CD4-positive, alpha-beta memory T cell (primary cell): ENCODE measurements at places on chromosomes 6 and 20. TPM values are rescaled to one million over a fixed set of nuclear protein-coding genes. Genes with fewer than 3 reads are reported as not detected.

DNA sequence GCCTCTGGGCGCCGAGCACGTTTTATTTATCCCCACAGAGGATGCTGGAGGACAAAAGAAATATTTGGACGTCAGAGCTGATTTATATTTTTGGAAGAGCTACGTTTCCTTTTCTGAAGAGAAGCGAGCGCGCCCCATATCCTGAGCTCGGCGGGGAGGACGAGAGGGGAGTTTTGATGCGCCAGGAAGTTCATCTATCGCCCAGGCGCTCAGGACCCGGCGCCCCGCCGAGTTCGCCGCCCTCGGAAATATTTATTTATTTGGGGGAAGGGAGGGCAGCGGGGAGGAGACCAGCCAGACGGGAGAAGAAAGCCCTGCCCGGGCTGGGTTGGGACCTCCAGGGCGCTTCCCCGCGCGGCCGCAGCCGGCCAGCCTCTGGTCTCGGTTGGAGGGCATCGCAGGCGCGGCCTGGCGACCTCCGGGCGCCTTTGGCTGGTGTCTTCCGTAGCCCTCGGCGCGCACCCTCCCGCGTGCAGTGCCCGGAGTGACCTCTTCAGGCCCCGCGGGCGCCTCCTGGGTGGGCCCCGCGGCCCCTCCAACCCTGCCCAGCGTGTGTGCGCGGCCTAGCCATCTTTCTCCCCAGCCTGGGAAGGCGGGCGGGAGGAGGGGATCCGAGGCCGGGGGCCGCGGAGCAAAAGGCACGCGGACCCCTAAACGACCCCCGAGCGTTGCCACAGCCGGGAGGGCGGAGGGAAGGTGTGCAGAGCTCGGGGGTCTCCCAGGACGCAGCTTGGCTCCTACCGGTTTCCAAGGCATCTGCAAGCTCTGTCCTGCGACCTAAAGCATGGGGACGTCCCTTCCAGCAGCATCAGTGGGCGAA, 5.4 kb upstream of the FOXF2 start:
- H3K27ac ChIP-seq = no peak overlapping the region
- H3K4me3 ChIP-seq = no peak overlapping the region
- peaks cover 53% of the 10 kb centered on the region for H3K27me3 ChIP-seq
- no peaks in the 10 kb centered on the region for H3K36me3 ChIP-seq
- peaks cover 39% of the 10 kb centered on the region for H3K4me1 ChIP-seq

DNA sequence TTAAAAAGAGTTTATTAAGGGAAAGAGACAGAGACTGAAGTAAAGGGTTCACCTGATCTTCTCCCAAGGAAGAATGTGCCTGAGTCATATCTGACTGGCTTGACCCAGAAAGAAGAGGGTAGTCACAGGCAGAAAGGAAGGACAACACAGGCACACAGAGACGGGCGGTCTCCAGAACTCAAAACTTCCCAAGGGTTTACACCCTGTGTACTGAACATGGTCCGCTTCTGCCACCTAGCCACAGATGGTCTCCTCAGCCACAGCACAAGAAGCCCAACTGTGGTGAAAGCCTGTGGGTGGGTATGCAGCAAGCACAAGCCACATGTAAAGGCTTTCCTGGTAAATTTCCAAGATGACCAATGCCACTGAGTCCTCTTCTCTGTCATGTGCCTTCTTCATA, 17.2 kb downstream of the UNC5CL start:
- H3K4me1 ChIP-seq = peaks cover under 1% of the 10 kb centered on the region
- no peak overlapping the region for H3K4me3 ChIP-seq
- no peaks in the 10 kb centered on the region for H3K27me3 ChIP-seq

DNA sequence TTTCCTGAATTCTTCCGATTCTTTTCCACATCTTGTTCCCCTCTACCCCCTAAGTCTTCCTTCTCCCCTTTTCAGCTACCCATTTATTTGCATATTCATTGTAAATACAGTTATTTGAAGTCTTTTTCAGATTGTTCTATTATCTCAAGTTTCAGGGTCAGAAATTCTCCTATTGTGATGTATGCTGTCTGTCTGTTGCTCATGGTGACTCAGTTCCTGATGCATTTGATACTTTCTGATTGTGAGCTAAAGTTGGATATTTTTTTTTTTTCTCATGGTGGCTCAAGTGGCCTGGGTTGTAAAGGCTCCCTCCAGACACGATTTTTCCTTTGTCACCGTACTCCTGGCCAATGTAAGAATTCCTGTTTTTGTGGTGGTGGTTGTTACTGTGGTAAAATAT, 4.9 kb upstream of the PI16 start:
- H3K27me3 ChIP-seq = no peaks in the 10 kb centered on the region
- no peak overlapping the region for H3K27ac ChIP-seq
- peaks cover 42% of the 10 kb centered on the region for H3K4me1 ChIP-seq
- H3K36me3 ChIP-seq = no peaks in the 10 kb centered on the region
- DNase-seq = no peak

GRCh38 chr6:70221715-70222438, 81.0 kb downstream of the COL9A1 start:
- no peak for DNase-seq
- H3K27ac ChIP-seq = no peak overlapping the region
- no peaks in the 10 kb centered on the region for H3K27me3 ChIP-seq

DNA sequence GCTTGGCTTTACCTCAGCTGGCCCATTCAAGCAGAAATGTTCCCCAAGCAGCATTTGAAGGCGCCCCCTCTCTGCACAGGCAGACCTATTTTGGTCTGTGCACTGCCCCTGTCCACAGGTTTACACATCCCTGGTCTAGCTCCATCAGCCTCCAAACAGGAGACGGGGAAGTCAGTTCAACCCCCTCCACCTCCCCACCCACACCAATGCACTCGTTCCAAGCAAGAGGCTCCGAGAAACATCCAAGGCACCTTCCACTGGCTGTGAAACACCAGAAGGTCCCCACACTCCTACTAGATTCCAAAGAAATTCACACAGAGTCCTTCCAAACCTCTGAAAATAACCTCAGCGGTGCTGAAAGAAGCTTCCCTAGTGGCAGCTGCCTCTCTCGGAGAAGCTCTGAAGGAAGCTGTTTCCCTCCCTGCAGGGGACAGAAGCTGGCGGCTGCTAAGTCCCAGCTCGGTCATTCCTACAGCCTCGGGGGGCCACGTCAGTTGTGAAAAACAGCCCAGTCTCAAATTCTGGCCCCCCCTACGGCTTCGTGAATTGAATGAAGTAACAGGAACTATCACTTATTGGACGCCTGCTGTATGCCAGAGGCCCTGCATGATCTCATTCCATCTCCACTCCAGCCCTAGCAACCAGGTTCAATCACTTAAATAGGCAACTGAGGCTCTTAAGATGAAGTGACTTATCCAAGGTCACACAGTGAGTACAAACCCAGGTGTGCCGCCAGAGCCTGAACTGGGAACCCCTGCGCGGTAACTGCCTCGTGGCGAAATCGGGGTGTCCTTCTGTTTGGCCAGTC, 815 bp downstream of the SPATA2 start:
- DNase-seq = peak; percentile 14
- H3K4me3 ChIP-seq = peak overlapping the region; percentile 85
- peak overlapping the region; percentile 97 for H3K27ac ChIP-seq
- H3K36me3 ChIP-seq = peaks cover 11% of the 10 kb centered on the region
- no peaks in the 10 kb centered on the region for H3K27me3 ChIP-seq

DNA sequence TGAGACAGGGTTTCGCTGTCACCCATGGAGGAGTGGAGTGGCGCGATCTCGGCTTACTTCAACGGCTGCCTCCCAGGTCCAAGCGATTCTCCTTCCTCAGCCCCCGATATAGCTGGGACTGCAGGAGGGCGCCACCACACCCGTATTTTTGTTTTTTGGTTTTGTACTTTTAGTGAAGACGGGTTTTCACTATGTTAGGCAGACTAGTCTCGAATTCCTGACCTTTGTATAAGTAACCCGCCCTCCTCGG, 115.4 kb upstream of the BTN3A2 start:
- no peaks in the 10 kb centered on the region for H3K36me3 ChIP-seq
- H3K27ac ChIP-seq = peak overlapping the region; percentile 59
- H3K4me1 ChIP-seq = peaks cover 25% of the 10 kb centered on the region
- peak overlapping the region; percentile 88 for H3K4me3 ChIP-seq
- H3K27me3 ChIP-seq = no peaks in the 10 kb centered on the region

GRCh38 chr6:169409742-169410312, 156.2 kb upstream of the THBS2 start:
- H3K27me3 ChIP-seq = no peaks in the 10 kb centered on the region
- H3K36me3 ChIP-seq = no peaks in the 10 kb centered on the region
- DNase-seq = no peak
- no peak overlapping the region for H3K4me3 ChIP-seq

GRCh38 chr6:114172576-114173260, 170.1 kb downstream of the HS3ST5 start:
- H3K27me3 ChIP-seq = no peaks in the 10 kb centered on the region
- no peak overlapping the region for H3K27ac ChIP-seq
- DNase-seq = no peak
- no peak overlapping the region for H3K4me3 ChIP-seq
- no peaks in the 10 kb centered on the region for H3K36me3 ChIP-seq

DNA sequence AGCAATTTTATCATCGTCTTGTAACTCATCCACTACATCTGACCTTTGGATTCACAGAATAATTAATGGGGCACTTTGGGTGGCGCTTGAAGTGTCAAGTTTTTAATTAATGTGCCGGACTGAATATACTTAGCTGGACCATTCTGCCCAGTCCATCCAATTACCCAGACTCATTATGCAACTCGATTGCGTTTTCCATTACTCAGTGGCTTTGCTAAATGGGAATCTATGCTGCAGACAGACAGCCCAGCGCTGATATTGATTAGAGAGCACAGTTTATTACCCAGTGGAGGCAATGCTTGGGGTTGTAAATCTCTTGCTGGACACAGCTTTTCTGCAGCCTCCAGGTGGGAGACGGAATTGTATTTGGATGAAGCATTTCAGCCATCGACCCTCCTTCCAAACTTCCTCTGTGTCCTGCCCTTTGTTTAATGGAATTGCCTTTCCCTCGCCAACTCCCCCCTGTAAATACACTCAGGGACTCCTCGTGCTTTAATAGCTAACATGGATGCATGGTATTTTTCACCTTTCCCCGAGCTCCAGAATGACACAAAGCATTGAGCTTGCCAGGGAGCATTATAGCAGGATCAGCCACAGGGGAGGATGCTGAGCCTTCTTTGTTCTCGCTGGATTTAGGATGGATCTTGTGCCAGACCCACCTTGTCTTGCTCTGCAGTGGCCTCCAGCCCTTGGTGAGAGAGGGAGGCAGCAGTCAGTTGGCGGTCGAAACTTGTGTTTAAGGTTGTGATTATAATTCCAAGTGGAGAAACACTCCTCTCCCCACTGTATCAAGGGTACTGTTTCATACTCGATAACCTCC, 59.7 kb downstream of the EDN3 start:
- DNase-seq = no peak
- H3K27ac ChIP-seq = no peak overlapping the region
- no peaks in the 10 kb centered on the region for H3K4me1 ChIP-seq

GRCh38 chr6:159761129-159761872, 544 bp upstream of the ACAT2 start:
- peak overlapping the region; percentile 87 for H3K4me3 ChIP-seq
- H3K4me1 ChIP-seq = peaks cover 16% of the 10 kb centered on the region
- no peaks in the 10 kb centered on the region for H3K27me3 ChIP-seq

- peaks cover 22% of the 10 kb centered on the region for H3K36me3 ChIP-seq
- no peak overlapping the region for H3K27ac ChIP-seq
- H3K4me1 ChIP-seq = no peaks in the 10 kb centered on the region
These were observed 66.2 kb downstream of the MYH7B start for GRCh38 chr20:35021831-35022230.

DNA sequence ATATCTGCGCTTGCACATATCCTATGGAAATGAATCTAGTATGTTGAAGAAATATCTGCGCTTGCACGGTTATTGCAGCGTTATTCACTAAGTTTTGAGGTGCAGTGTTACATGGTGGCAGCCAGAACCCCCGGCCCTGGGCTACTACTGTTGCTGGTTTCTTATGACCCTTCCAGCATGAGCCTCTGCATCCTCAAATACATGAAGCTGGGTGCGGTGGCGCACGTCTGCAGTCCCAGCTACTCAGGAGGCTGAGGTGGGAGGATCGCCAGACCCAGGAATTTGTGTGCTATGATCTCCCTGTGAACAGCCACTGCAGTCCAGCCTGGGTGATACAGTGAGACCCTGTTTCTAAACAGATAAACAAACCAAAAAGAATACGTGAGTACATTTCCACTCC, 9.3 kb upstream of the CEBPB start:
- H3K36me3 ChIP-seq = no peaks in the 10 kb centered on the region
- no peak overlapping the region for H3K27ac ChIP-seq
- no peak for DNase-seq
- no peaks in the 10 kb centered on the region for H3K27me3 ChIP-seq

DNA sequence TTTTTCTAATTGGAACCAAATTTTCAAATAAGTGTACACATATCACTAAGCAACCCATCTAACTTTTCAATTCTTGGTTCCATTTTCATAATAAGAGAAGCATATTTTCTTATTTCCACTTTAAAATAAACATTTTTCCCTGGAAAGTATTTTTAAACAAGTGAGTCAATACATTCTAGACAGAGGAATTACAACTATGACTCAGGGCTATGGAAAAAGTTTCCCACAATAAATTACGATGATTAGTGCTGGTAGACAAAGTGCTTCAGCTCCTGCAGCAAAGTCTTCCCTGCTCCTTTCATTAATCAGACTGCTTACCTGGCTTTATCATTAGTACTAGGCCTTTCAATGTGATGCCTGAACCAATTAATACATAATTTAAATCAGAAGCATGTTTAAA, 322.5 kb downstream of the HACE1 start:
- no peak overlapping the region for H3K27ac ChIP-seq
- H3K4me1 ChIP-seq = no peaks in the 10 kb centered on the region
- no peaks in the 10 kb centered on the region for H3K27me3 ChIP-seq
- no peaks in the 10 kb centered on the region for H3K36me3 ChIP-seq

DNA sequence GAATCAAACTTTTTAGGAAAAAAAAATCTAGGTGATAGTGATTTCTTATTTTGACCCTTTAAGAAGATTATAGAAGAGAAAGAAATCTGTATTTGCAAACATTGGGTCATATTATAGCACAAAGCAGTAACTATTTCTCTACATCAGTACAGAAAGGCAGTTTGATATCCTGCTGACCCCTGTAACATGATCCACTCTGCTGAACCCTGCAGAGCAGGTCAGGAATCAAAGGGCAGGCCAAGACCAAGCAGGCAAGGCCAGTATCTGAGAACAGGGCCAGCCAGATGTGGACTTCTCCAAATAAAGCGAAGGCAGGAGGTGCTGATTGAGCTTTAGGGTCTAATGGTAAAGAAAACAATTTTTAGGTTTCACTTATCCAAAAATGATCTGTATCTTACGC, 239.4 kb downstream of the PTPRK start:
- no peak overlapping the region for H3K27ac ChIP-seq
- H3K4me3 ChIP-seq = no peak overlapping the region
- DNase-seq = no peak
- H3K27me3 ChIP-seq = no peaks in the 10 kb centered on the region
- no peaks in the 10 kb centered on the region for H3K36me3 ChIP-seq
- no peaks in the 10 kb centered on the region for H3K4me1 ChIP-seq

GRCh38 chr6:144408161-144408560, 123.0 kb downstream of the UTRN start:
- DNase-seq = no peak
- H3K36me3 ChIP-seq = peaks cover 4% of the 10 kb centered on the region
- no peak overlapping the region for H3K27ac ChIP-seq
- no peak overlapping the region for H3K4me3 ChIP-seq
- peaks cover 33% of the 10 kb centered on the region for H3K4me1 ChIP-seq

GRCh38 chr6:165556116-165556843, 106.8 kb downstream of the PDE10A start:
- H3K27me3 ChIP-seq = no peaks in the 10 kb centered on the region
- H3K4me3 ChIP-seq = no peak overlapping the region
- H3K4me1 ChIP-seq = no peaks in the 10 kb centered on the region

GRCh38 chr20:8304124-8304816, 172.2 kb downstream of the PLCB1 start:
- H3K27me3 ChIP-seq = no peaks in the 10 kb centered on the region
- H3K4me1 ChIP-seq = no peaks in the 10 kb centered on the region
- no peak overlapping the region for H3K4me3 ChIP-seq
- DNase-seq = no peak
- H3K36me3 ChIP-seq = no peaks in the 10 kb centered on the region

TCF15 gene
- total RNA-seq = not detected

TRPC4AP gene
- 63.0 TPM for total RNA-seq

TMC2 gene
- not detected for total RNA-seq

TMEM181 gene
- 28.0 TPM for total RNA-seq

NFATC2 gene
- 64.9 TPM for total RNA-seq

CNR1 gene
- total RNA-seq = not detected
